ENCODE measurements at places on chromosomes 12 and 14.

DNA sequence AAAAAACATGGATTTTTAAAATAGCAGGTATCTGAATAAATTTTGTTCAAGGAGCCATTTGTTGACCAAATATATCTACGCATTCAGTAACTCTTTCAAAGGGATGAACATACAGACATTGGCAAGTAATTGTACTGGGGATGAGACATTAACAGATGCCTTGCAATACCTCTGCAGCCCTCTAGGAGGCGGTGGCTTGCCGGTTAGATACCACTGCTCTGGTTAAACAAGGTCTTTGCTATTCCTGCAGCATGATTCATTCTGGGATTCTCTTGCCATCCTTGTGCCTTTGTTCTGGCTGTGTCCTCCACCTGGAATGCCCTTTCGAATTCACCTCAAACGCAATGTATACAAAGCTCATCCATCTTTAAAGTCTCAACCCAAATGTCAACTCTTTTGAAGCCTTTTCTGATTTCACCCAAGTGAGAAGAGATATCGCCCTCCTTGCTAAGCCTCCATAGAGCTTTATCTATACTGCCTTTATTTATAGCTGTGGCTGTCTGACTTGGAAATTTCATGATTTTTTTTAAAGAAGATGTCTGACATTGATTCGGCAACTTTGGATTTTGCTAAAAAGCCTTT lies 131.0 kb upstream of the SRRM4 start:
- no peak for DNase-seq

DNA sequence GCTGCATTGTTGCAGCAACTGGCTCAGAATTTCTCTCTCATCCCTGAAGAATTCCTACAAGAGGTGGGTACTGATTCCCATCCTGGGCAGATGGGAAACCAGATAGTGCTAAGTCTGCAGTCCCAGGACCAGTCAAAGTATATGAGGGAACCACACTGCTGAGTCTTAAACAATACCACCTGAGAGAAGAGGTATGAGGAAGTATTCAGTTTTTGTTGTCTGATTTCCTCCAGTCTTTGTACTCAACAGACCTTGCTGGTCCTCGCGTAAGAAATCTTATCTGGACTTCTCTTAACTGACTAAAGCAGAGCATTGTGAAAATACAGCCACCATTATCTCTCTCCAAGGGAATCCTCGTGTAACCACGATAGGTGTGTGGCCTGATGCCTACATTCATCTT lies 3.6 kb upstream of the EDDM3A start:
- DNase-seq = no peak

- no peak for DNase-seq
These were observed 26.5 kb upstream of the JDP2 start for GRCh38 chr14:75401361-75401760.

DNA sequence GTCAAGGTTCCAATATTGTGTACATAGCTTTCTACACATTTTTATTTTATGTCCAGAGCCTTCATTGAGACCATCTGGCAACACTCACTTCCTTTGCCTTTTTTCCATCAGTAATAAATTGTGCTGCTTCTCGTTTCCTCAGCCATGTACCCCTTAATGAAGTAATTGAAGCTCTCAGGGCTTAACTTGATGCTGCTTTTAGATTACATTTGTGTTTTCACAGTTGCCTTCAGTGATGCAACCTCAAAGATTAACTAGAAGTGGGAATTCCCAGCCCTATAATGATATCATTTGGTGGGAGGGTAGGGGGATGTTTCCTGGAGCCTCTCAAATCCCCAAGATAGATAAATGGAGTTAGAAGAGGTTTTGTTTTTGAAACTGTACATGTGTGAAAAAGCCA lies 80.2 kb upstream of the KRR1 start:
- DNase-seq = no peak

DNA sequence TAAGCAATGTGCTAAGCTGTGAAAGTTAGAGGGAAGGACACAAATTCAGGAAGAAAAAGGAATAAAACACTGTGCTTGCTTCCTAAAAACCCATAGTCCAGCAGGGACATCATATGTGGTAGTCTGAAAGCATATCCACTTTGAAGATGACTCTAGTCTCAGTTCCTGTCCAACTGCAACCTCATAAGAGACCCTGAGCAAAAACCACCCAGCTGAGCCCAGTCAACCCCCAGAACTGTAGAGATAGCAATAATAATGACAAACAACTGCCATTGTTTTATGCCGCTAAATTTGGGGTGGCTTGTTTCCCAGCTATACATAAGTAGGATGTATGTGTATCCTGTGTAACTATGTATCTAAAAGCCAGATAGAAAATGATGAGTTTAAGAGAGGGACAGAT lies 3.9 kb upstream of the SERPINA4 start:
- DNase-seq = no peak

- DNase-seq = no peak
These were observed 173.6 kb upstream of the ALG10B start for GRCh38 chr12:38142974-38143373.

DNA sequence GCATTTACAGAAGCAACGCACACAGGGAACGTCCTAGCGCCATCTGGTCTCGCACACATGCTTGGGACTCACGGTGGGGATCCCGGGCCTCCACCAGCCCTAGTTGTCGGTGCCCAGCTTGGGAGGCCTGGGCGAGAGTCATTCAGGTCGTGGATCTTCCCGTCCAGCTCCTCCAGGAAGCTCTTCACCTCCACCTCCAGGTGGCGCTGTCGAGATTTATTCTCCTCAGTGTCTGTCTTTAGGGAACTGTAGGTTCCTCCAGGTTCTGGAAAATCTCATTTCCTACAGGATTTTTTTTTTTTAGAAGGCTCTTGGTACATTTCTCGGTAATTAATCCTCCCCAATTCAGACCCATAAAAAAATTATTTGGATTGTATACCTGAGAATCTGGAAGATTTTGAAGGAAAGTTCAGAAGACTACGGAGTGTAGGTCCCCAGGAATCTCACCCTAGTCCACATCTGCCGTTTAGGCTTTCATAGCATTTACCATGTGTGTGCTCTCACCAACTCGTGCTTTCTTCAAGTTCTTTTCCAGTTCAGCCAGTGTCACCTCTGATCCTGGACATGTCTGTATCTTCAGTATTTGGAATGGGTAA lies 910.0 kb downstream of the TMEM121 start:
- DNase-seq = peak; percentile 59

DNA sequence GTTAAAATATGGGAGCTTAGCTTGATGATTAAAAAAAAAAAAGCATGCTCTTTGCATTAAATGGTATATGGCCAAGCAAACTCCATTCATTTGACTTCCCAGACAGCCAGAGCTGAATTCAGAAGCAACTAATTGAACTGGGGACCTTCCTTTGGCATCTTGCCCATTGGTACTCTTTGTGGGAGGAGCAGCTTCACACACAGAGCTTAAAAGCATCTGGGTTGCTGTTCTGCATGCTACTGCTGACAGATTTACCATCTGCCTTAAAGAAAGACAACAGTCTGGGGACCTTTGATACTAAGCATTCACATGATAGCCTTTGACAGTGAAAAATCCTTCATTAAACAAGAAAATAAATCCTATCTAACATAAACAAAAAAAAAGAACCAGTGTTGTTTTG lies 977.9 kb downstream of the TMTC2 start:
- no peak for DNase-seq

- DNase-seq = no peak
These were observed 60.6 kb downstream of the ARL6IP4 start for GRCh38 chr12:123041042-123041531.

GRCh38 chr14:45298423-45299117 lies 45.6 kb upstream of the MIS18BP1 start:
- no peak for DNase-seq

- no peak for DNase-seq
These were observed 11.6 kb downstream of the PRKAB1 start for GRCh38 chr12:119679490-119679889.

DNA sequence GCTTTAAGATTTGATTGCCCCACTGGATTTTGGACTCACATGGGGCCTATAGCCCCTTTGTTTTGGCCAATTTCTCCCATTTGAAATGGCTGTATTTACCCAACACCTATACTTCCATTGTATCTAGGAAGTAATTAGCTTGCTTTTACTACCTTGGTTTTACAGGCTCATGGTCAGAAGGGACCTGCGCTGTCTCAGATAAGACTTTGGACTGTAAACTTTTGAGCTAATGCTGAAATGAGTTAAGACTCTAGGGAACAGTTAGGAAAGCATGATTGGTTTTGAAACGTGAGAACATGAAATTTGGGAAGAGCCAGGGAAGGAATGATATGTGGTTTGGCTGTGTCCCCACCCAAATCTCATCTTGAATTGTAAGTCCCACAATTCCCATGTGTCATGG lies 419.0 kb upstream of the TMPO start:
- no peak for DNase-seq

DNA sequence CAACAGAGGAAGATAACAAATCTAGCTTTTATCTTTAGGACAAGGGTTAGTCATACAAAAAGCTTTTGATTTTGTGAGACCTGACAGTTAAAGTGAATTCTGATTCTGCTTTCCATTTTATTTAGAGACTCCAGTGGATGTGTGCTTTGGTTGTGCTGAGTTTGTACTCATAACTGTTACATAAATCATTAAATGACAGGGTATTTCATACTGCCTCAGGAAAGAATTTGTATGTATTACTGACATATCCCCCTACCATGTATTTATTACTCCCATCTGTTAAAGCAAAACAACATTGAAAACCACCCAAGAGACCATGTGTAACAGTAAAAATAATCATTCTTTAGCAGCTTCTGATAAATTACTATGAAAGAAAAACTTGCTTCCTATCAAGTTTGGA lies 242.9 kb upstream of the RPL10L start:
- DNase-seq = no peak

- DNase-seq = no peak
These were observed 321.2 kb upstream of the FAR2 start for GRCh38 chr12:28827861-28828260.
